ENCODE measurements at places on chromosomes 13 and 19.
A peak's percentile ranks its signal among the peaks of the same experiment; 100 is the strongest.

DNA sequence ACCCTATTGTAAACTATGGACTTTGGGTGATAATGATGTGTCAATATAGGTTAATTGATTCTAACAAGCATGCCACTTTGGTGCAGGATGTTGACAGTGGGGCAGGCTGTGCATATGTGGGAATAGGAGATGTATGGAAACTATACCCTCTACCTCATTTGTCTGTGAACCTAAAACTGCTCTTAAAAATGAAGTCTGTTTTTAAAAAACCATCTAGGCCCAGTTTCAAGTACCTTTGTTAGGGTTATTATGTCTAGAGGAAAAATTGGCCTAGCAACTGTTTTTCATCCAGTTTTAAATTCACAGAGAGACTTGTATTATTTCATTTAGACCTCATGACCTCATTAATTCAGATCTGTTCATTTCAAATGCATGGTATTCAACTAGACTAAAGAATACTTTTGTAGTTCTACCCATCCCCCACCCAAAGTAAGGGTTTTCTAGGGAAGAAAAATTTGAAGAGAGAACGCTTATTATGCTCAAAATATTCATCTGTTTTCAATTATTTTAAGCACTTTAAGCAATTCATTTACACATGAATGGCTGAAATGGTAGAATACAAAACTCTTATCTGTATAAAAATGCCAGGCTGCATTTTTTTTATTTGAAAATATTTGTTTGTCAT is 1781.9 kb upstream of the MIR17HG start:
- DNase-seq, result peak; percentile 20

DNA sequence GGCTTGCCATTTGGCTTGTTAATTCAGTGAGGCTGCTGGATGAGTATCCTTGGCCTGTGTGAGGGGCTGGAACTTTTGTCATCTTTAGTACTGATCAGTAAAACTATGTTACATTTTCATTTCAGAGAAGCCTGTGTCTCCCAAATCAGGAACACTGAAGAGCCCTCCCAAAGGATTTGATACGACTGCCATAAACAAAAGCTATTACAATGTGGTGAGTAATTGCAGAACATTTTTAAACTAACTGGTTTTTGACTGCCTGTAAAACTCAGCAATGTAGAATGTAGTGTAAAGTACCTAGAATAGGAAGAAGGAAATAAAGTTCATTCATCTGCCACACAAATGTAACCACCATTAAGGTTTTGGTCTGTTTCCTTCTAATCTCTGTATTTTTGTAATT is 87.4 kb upstream of the TEX29 start:
- DNase-seq, result no peak

GRCh38 chr19:33410915-33411401 is 37.4 kb downstream of the CEBPG start:
- DNase-seq, result no peak

DNA sequence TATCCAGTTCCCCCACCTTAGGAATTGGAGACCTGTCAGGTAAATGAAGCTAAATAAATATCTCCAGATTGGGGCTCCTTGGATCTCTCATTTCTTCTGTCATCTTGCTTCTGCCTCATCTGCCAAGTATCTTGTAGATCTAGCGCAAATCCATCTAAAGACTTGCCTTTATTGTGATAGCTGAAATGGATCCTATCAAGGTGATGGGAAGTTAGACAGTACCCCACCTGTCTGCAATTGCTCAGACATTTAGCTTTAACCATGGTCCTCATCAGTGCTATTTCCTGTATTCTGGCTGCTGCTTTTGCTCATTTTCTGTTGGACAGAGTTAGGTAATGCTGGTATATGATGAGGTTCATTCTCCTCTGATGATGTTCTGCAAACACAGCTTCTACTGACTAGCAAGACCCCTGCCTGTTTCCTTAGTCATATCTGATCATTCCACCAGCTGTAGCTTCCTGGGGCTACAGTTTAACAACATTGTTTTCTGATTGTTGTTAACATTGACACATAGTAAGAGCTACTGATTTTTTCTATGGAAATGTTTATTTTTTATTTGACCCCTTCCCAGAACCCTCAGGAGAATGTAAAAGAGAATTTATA is 340.0 kb downstream of the DCT start:
- DNase-seq, result no peak

- no peak for DNase-seq
Observed at GRCh38 chr13:20489185-20489820, 36.4 kb downstream of the CRYL1 start.

- DNase-seq, result no peak
Observed at GRCh38 chr19:36113425-36113824, 1.2 kb downstream of the POLR2I start.

- DNase-seq, result no peak
Observed at GRCh38 chr13:23574421-23575145, 4.4 kb downstream of the TNFRSF19 start.

GRCh38 chr19:19026299-19026971 is 6.9 kb downstream of the SUGP2 start:
- DNase-seq, result no peak

- no peak for DNase-seq
Observed at GRCh38 chr19:33304371-33304759, 2.0 kb upstream of the CEBPA start.

DNA sequence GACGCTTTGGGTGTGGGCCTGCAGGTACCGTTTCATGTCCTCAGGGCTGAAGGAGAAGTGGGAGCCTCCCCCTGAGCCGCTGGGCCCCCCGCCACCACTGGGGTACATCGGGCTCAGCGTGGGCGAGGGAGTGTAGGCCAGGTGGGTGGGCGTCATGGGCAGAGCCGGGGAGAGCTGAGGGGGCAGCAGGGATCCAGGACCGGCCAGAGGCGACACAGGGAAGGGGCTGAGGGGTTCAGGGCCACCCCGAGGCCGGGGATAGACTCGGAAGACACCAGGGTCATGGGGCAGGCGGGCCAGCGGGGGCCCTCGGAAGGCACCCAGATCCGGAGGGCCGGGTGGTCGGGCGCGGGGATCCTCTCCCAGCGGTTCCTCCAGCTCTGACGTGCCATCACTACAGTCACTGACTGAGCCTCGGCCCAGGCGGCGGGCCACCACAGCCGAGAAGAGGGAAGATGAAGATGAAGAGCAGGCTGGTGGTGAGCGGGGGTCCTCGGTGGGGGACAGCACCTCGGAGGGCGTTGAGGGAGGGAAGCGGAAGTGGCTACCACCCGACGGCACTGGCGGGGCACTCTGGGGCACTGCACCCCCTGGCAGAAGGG is 5.7 kb downstream of the ERF start:
- DNase-seq, result no peak

DNA sequence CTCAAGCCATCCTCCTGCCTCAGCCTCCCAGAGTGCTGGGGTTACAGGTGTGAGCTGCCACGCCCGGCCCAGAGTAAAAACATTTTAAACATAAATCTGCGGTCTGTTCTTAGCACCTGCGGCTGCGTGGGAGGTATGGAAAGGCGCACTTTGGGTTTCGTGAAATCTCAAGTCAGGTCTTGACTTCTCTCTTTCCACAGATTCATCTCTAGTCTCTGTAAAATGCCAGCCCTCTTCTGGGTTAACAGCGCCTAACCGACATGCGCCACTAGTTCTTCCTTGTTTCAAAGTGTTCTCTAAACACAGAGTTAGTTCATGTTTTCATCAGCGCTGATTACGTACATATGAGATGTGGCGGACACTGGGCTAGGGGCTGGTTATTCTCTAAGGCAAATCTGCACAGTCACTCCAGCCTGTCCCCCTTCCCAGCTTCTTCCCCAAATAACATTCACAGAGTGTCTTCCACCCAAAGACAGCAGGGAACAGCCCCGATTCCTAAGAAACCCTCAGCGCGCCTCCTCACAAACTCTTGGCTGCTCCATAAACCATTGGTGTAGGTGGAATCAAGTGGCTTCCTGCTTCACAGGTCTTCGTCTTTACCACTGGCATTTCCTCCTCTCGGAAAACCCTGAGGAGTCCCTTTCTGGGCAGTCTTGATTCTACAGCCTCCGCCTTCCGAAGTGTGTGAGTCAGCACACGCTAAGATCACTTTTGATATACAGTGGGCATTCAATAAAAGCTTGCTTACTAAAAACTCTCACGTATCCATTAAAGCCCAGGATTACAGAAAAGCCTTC is 1.4 kb downstream of the PARP4 start:
- DNase-seq, result peak; percentile 54

GRCh38 chr13:85261757-85262346 is 537.4 kb downstream of the SLITRK6 start:
- DNase-seq, result peak; percentile 5

DNA sequence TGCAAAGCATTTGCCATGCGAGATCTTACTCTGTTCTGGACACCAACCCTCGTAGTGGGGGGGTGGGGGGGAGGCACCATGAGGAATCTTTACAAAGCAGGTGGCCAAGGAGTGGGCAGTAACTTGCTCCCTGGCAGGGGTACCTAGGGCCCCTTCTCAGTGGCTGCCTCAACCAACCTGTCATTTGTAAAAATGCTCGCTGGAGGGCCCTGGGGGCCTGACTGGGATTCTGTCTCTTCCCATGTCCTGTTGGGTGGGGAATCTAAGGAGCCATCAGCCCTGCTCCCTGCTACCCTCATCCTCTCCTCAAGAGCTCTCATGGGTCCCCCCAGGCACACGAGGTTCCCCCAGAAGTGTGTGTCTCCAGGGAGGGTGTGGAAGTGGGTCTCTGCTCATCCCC is 1.5 kb downstream of the KCNN1 start:
- no peak for DNase-seq

- DNase-seq, result no peak
Observed at GRCh38 chr19:16607819-16608218, 20.2 kb downstream of the MED26 start.

GRCh38 chr19:53333066-53333462 is 485 bp upstream of the ZNF845 start:
- no peak for DNase-seq

DNA sequence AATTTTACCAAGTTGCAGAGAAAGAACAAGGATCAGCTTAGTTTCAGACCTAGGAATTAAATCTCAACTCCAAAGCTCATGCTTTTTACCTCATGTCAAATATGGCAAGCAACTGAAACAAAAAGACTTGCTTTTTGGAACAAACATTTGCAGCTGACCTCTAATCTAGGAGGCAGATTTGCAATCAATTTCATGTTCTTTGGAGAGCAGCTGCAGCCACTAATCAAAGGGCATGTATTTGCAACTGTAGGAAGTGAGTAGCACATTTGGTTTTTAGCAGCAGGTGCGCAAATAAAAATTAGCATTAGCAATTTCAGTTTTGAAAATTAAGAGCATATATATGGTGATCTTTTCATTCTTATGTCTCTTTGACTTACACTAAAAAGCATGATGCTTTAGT is 459.3 kb upstream of the SLC10A2 start:
- no peak for DNase-seq

DNA sequence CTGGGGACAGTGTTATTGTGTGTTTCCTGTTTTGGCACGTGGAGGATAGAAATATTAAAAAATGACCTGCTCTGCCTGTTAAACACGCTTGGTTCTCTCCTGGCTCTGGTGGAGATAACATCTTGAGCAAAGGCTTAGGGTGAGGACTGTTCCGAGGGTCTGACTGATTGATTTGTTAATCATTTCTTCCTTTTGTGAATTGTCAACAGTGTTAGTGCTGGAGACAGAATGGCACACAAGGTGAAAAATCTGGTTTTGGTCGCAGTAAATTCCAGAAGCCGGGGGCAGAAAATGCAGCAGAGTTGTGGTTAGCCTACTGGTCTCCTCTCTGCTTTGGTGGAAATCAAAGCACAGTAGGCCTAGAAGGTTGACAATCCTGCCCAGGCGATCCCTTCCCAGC is 163.6 kb downstream of the FGF9 start:
- DNase-seq, result no peak

- no peak for DNase-seq
Observed at GRCh38 chr13:53341144-53341510, 312.5 kb downstream of the OLFM4 start.

GRCh38 chr13:52159159-52159982 is at the start of gene NEK3:
TSS of gene NEK3 (minus strand) at chr13:52159597. CDS start at chr13:52156191, 3,406 bp downstream.
- DNase-seq, result peak; percentile 56

- DNase-seq, result no peak
Observed at GRCh38 chr13:111939666-111940278, 127.2 kb upstream of the SOX1 start.

DNA sequence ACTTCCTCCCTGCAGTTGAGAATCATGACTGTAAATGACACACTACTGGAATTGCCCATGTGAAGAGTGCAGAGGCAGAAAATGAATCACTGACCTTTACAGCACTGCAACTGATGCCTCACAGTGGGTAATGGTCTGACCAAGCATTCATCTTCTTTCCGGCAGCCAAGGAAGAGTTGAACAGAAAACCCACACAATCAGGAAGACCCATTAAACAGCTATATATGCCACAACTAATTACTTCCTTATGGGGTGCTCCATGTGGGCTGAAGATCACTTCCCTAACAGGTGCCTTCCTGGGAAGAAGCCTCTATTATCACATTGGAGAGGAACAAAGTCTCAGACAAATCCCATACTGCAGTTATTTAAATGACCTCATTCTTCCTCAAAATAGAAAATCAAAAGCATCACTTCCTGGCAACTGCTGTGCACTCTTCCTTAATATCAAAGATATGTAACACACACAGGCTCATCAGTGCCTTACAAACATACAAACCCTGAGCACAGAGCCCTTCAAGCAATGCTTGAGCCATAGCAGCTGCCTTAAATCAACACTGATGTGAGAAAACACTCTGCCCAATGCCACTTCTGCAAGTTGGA is 45.8 kb downstream of the RUBCNL start:
- no peak for DNase-seq

GRCh38 chr13:73231471-73231870 is 172.7 kb downstream of the KLF5 start:
- no peak for DNase-seq

- no peak for DNase-seq
Observed at GRCh38 chr19:38599722-38600121, 18.0 kb downstream of the MAP4K1 start.

- DNase-seq, result no peak
Observed at GRCh38 chr19:5480427-5480836, 25.2 kb downstream of the ZNRF4 start.

- no peak for DNase-seq
Observed at GRCh38 chr13:43301346-43301969, 278.1 kb downstream of the DNAJC15 start.
